Naive thymus-derived CD4-positive, alpha-beta T cell (primary cell): ENCODE measurements at places on chromosomes 5 and 9. TPM values are rescaled to one million over a fixed set of nuclear protein-coding genes. Genes with fewer than 3 reads are reported as not detected.

The TNFSF15 gene
- total RNA-seq, result 3.2 and 3.8 TPM in 2 replicates

The IFNA1 gene
- total RNA-seq, result not detected in 2 replicates

- no peaks in the 10 kb centered on the region for H3K27me3 ChIP-seq
- H3K27ac ChIP-seq, result no peak overlapping the region
- H3K36me3 ChIP-seq, result no peaks in the 10 kb centered on the region
- H3K4me3 ChIP-seq, result no peak overlapping the region
- no peak for DNase-seq
- no peaks in the 10 kb centered on the region for H3K4me1 ChIP-seq
These were observed 198.0 kb downstream of the CAAP1 start for GRCh38 chr9:26694381-26695297.

GRCh38 chr9:117747386-117747970 is 43.3 kb downstream of the TLR4 start:
- no peaks in the 10 kb centered on the region for H3K36me3 ChIP-seq
- H3K27me3 ChIP-seq, result no peaks in the 10 kb centered on the region
- no peaks in the 10 kb centered on the region for H3K4me1 ChIP-seq
- no peak overlapping the region for H3K4me3 ChIP-seq
- DNase-seq, result no peak

DNA sequence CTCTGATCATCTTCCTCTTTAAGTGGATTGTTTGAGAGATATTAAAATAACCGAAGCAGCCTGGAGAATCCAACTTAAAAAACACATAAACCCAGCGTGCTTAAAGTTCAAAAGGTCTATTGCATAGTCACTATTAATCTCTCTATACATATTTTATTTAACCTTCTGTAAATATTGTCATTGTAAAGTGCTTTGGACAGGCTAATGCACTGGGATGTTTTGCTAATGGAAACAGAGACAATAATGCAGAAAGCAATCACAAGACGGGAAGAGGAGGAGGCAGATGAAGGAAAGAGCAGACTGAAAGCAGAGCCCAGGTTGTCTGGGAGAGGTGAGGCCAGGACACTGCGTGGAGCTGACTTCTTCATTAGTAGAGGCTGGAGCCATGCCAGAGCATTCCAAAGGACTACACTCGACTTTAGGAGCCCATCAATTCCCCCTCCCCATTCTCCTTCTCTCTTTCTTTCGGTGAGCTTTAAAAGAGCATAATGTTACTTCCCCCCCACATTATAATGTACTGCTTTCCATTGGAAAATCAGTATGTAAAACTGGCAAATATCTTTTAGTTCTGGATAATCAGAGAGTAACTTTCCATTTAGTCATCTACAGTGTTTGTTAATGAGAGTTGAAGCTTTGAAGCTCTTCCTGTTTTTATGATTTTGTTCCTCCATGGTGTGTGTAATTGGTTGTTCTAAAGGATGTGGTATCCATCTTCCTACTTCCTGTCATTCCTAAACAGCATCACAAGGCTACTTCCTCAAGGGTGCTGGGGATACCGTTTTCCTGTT is 307.3 kb upstream of the MPDZ start:
- H3K36me3 ChIP-seq, result no peaks in the 10 kb centered on the region
- no peak overlapping the region for H3K4me3 ChIP-seq
- no peak overlapping the region for H3K27ac ChIP-seq
- no peaks in the 10 kb centered on the region for H3K4me1 ChIP-seq
- DNase-seq, result no peak

GRCh38 chr5:124056326-124056990 is 544.5 kb downstream of the CSNK1G3 start:
- H3K4me3 ChIP-seq, result no peak overlapping the region
- no peaks in the 10 kb centered on the region for H3K27me3 ChIP-seq
- no peak for DNase-seq
- H3K27ac ChIP-seq, result no peak overlapping the region
- H3K36me3 ChIP-seq, result no peaks in the 10 kb centered on the region
- H3K4me1 ChIP-seq, result no peaks in the 10 kb centered on the region

DNA sequence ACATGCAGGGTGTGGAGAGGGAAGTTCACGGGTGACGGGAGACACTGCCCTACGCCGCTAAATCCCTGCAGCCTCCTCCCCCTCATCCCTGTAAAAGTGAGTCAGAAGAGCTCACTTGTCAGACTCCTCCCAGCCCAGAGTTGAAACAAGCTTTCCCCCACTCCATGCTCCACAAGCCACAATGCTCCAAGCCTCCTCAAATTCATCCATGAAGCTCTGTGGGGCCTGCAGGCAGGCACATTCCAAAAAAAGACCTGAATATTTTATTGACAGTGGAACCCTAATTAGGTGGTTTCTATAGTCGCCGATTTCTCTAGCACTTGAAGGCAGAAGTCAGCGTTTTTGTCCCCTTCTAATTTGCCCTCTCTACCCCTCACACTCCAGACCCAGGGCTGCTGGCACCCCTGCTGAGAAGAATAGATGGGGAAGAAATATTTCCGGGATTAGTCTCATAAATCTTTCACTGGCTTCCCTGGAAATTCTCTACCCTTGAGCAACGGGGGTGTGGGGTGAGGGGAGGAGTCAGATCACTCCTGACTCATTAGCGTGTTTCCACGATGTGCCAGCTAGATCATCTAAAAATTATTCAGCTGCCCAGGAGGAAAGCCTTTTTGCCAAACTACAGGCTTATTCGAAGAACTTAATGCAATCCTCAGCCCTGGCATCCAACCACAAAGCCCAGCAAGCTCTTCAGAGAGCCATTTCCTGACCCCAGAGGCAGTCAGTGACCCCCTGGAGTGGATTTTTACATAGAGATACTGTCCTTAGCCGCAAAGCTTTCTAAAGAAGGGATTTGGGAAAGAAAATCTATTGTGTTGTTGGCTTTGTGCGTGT is 97.1 kb downstream of the ENC1 start:
- no peak overlapping the region for H3K4me3 ChIP-seq
- no peak for DNase-seq
- H3K27ac ChIP-seq, result no peak overlapping the region
- no peaks in the 10 kb centered on the region for H3K4me1 ChIP-seq

GRCh38 chr9:93196096-93197055 is 12.4 kb downstream of the WNK2 start:
- H3K4me1 ChIP-seq, result no peaks in the 10 kb centered on the region
- H3K36me3 ChIP-seq, result no peaks in the 10 kb centered on the region
- no peaks in the 10 kb centered on the region for H3K27me3 ChIP-seq
- DNase-seq, result no peak

DNA sequence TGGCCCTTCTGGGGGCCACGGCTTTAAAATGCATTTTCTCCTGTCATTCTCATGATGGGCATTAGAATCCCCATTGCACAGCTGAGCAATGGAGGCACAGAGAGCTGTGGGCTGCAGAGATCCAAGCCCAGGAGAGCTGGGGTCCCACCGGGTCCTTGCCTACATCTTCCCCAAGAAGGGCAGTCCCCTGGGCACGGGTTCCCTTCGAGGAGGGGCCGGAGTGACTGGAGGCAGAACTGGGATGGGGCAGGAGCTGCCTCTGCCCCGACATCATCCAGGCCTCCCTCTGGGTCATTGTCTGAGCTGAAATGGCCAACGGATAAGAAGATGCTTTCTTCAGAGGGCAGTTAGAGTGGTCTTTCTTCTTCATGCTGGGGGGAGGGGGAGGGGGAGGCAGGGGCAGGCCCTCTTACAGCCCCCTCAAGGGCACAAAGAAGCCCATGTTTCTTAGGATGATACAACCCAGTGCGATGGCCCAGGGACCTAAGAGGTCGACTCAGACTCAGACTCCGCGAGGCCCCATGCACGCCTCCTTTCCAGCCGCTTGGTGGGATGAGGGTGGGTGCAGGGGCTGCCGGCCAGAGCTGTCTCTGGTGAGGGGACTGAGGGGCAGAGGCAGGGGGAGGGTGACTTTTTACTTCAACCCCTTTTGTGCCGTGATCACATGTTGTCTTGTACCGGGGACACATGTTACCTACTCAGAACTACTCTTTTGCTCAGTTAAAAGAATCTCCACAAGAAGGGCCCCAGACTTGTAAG is 112.4 kb upstream of the IRX2 start:
- no peak for DNase-seq
- no peaks in the 10 kb centered on the region for H3K36me3 ChIP-seq
- H3K27ac ChIP-seq, result no peak overlapping the region
- no peak overlapping the region for H3K4me3 ChIP-seq

GRCh38 chr9:108963459-108964143 is 29.4 kb downstream of the ABITRAM start:
- H3K4me1 ChIP-seq, result no peaks in the 10 kb centered on the region
- no peaks in the 10 kb centered on the region for H3K36me3 ChIP-seq
- no peak for DNase-seq
- no peak overlapping the region for H3K27ac ChIP-seq

DNA sequence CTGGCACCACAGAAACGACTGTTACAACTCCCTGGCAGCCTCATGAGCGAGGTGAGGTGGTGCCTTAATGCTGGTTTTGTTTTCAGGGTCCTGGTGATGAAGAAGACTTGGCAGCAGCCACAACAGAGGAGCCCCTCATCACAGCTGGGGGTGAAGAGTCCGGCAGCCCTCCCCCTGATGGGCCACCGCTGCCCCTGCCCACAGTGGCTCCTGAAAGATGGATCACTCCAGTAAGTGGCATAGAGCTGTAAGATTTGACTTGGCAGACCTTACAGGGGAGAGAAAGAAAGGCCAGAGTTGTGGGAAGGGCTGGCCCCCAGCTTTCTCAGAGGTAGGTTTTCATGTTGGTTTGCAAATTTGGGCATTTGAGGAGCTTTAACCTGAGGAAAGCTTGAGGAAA is 72.2 kb downstream of the COL15A1 start:
- H3K27ac ChIP-seq, result no peak overlapping the region
- peaks cover 19% of the 10 kb centered on the region for H3K4me1 ChIP-seq
- no peaks in the 10 kb centered on the region for H3K36me3 ChIP-seq
- DNase-seq, result no peak
- no peaks in the 10 kb centered on the region for H3K27me3 ChIP-seq

DNA sequence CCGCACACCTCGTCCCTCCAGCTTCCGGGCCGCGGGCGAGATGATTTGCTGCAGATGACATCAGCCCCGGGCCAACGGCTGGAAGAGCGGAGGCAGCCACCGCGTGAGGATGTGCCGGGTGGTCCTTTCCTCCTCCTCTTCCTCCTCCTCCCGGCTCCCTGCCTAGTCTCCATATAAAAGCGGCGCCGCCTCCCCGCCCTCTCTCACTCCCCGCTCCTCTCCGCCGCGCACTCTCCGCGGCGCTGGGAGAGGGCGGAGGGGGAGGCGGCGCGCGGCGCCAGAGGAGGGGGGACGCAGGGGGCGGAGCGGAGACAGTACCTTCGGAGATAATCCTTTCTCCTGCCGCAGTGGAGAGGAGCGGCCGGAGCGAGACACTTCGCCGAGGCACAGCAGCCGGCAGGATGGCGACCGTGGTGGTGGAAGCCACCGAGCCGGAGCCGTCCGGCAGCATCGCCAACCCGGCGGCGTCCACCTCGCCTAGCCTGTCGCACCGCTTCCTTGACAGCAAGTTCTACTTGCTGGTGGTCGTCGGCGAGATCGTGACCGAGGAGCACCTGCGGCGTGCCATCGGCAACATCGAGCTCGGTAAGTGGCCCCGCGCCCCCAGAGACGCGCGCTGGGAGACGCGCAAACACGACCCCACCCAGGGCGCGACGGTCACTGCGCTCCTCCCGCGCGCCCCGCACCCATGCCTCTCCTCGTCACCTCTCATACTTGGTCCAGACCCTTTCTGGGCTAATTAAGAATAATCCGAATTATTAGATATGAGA is at the start of gene MAP1B:
Gene MAP1B (plus strand): TSS at position 345 of the 770 bp plus-strand sequence. CDS start 57 bp downstream, at position 402.
- no peaks in the 10 kb centered on the region for H3K4me1 ChIP-seq
- peaks cover 3% of the 10 kb centered on the region for H3K27me3 ChIP-seq
- no peak within 1 kb of the TSS for H3K27ac ChIP-seq
- no peak for DNase-seq
- H3K36me3 ChIP-seq, result no peaks in the 10 kb centered on the region
- H3K4me3 ChIP-seq, result no peak within 1 kb of the TSS

DNA sequence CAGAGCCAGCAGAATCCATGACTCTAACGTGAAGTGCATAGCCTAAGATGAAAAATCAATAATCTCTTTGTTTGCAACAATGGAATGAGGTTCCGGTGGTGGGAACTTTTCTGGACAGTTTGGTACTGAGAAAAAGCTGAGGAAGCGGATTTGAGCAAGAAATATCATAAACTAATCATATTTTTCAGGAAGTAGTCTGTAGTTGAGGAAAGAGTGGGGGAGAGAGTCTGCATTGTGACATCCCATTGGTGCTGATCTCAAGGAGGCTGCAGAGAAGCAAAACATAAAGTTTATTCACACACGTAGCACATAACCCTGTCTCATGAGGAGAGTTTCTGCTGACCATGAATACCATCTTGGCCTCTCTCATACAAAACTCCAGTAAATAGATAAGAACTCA is 15.8 kb upstream of the FCHO2 start:
- H3K4me3 ChIP-seq, result no peak overlapping the region
- no peak for DNase-seq
- no peak overlapping the region for H3K27ac ChIP-seq
- no peaks in the 10 kb centered on the region for H3K27me3 ChIP-seq
- no peaks in the 10 kb centered on the region for H3K4me1 ChIP-seq

DNA sequence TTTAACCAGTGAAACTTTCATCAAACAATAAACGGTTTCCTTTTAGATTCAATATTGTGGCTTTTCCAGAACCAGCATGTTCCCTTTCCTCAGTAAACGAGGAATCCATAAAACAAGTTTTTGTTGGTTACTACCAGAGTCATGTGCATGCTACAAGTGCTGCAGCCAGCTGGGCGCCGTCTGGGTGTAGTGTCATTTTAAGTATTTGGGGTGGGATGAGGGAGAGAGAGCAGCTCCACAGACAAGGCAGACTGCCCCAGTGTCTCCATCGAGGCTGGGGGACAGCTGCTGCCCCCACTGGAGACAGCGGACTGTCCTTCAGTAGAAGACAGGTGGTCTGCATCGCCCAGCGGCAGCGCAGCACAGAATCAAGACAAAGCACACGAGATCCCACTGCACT is 17.3 kb downstream of the ARPC5L start:
- H3K36me3 ChIP-seq, result peaks cover 87% of the 10 kb centered on the region
- no peaks in the 10 kb centered on the region for H3K27me3 ChIP-seq
- peaks cover 23% of the 10 kb centered on the region for H3K4me1 ChIP-seq
- H3K27ac ChIP-seq, result no peak overlapping the region
- no peak for DNase-seq
- H3K4me3 ChIP-seq, result no peak overlapping the region

- DNase-seq, result no peak
- no peak overlapping the region for H3K4me3 ChIP-seq
- no peaks in the 10 kb centered on the region for H3K27me3 ChIP-seq
- H3K27ac ChIP-seq, result no peak overlapping the region
- H3K4me1 ChIP-seq, result no peaks in the 10 kb centered on the region
These were observed 51.8 kb downstream of the ATG10 start for GRCh38 chr5:82023644-82024043.

DNA sequence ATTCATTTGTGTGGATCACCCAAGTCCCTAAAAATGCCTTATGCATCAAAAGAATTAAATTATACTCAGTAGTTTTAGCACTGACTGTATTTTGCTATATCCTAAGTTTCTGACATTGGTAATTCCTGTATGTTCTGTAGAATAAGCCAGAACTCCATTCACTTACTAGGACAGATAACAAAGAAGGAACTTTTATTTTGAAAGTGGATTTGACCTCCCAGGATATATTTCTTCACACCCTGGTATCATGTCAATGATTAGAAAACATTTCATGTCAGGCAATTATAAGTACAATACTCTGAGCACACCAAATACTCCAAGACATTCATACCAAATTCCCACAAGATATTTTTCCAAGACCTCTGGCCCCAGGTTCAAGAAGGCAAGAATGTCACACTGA is 28.7 kb upstream of the MYOT start:
- H3K27ac ChIP-seq, result no peak overlapping the region

- no peaks in the 10 kb centered on the region for H3K36me3 ChIP-seq
- H3K4me3 ChIP-seq, result no peak overlapping the region
- no peaks in the 10 kb centered on the region for H3K4me1 ChIP-seq
- H3K27me3 ChIP-seq, result no peaks in the 10 kb centered on the region
These were observed 190.5 kb downstream of the AOPEP start for GRCh38 chr9:94916956-94917355.

GRCh38 chr5:59850766-59851165 is 42.8 kb downstream of the PDE4D start:
- no peaks in the 10 kb centered on the region for H3K36me3 ChIP-seq
- H3K4me3 ChIP-seq, result no peak overlapping the region
- no peaks in the 10 kb centered on the region for H3K4me1 ChIP-seq
